Stimulated activated CD8-positive, alpha-beta memory T cell treated with anti-CD3 and anti-CD28 coated beads, Interleukin-7, amount 100 ng/mL, for 1 hour (primary cell): ENCODE measurements at places on chromosomes 3 and 15.

GRCh38 chr3:127680798-127681221 is 8.1 kb downstream of the ABTB1 start:
- no peak for DNase-seq

DNA sequence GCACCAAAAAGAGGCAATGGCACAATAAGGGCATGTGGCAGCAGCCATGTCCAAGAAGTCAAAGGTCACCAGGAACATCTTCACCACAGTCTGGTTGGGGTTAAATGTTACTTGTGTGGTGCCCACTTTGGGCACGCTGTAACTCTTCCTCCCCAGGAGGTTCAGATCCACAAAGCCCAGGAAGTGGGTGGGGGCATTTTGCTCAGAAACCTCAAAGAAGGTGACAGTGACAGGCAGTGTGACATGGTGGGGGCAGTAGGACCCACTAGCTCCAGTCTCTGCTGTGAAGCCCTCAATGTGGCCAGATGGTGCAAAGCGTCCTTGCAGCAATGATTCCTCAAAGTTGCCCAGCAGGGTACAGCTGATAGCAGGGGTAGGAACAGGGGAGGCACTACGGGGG is 5.8 kb downstream of the ZNF80 start:
- peak; percentile 17 for DNase-seq

DNA sequence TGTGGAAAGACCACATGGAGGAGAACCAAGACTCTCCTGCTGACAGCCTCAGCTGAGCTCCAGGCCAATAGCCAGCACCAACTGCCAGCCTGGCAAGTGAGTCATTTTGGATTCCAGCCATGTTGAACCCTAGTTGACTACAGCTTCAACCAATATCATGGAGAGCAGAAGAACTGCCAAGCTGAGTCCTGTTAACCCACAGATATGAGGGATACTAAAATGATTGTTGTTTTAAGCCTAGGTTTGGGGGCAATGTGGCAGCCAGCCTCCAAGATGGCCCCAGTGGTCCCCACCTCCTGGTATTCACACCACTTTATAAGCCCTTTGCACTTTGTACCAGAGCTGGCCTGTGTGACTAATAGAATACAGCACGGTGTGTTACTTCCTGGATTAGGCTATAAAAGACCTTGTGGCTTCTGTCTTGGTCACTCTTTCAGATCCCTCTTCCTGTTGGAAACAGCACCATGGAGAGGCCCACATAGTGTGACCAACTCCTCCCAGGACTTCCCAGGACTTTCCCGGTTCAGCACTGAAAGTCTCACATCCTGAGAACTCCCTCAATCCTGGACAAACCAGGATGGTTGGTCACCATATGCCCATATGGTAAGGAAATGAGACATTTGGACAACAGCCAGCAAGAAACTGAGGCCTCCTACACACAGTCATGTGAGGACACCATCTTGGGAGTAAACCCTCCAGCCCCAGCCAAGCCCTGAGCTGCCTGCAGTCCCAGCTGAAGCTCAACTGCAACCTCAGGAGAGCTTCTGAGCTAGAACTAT is 32.4 kb upstream of the CDV3 start:
- DNase-seq: no peak

DNA sequence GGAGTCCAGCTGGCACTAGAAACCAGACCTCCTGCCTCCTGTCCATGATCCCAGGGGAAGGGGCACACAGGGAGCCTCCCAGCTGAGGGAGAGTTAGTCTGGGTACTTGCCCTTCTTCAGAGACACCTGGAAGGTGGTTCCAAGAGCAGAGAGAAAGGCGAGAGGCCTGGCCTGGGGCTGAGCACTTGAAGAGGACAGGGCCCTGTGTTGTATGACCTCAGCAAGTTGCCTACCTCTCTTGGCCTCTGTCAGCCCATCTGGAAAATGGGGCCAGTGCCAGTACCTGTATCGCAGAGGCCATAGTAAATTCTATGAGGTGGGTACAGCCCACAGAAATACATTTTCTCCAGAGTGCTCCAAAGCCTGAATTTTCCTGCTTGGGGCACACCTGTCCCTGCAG is 19.5 kb downstream of the PTH1R start:
- DNase-seq: no peak

DNA sequence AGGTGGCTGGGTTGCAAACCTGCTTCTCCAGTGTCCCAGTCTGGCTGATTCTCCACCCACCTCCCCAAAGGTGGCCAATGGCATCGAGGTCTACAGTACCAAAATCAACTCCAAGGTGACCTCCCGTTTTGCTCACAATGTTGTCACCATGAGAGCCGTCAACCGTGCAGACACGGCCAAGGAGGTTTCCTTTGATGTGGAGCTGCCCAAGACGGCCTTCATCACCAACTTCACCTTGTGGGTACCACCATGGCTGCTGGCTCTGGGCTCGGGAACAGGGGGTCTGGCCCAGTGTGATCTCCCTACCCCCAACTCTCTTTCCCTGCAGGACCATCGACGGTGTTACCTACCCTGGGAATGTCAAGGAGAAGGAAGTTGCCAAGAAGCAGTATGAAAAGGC is 1.8 kb downstream of the ITIH3 start:
- no peak for DNase-seq

DNA sequence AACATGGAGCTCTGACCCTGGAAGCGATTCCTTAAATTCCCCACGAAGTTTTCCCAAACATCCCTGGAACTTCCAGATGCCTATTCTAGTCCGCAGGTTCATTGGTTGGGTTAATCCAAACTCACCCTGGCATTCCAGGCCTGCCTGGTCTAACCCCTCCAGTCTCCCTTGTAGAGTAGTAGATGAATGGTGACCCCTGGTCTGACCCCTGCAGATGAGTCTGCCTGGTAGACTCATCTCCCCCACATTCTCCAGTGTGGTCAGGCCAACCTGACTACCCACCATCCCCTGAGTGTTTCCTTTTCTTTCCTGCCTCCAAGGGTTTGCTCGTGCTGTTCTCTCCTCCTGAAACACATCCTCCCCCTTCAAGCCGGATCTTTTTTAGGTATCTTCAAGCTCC is 10.8 kb upstream of the HRH1 start:
- DNase-seq: no peak

DNA sequence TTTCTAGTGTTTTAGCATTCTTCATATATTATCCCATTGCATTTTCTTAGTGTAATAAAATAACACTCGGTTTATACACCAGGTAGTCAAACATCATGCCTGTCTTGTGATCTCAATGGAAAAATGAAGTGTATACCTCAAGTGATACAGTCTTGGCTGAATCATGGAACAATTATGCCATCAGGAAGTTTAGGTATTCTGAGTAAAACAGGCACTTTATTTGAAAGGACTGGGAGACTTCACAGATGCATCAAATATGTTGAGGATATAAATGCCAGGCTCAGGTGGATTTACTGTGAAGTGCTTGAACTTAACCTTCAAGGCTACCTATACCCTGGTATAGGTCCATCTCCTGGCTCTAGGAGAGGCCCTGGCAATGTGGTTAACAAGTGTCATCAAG is 8.5 kb downstream of the TGFBR2 start:
- no peak for DNase-seq

- DNase-seq: no peak
Observed at GRCh38 chr3:175716446-175716845, 857.3 kb downstream of the NAALADL2 start.
